Right kidney (tissue), 9 donors: ENCODE measurements at places on chromosomes 3 and 15.

- no peak for DNase-seq
Observed at GRCh38 chr15:73035221-73035620, 17.0 kb upstream of the NEO1 start.

DNA sequence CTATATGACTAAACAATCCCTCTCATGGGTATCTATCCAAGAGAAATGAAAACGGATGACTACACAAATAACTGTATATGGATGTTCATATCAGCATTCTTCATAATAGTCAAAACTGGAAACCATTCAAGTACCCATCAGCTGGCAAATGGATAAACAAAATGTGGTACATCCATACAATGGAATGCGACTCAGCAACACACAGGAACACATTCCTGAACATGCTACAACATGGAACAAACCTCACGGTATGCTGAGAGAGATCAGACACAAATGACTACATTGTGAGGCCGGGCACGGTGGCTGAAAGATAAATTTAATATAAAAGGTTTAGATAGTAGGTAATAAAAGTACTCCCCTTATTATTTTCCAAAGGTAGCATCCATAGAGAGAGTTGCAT is 42.6 kb downstream of the CCR4 start:
- no peak for DNase-seq

DNA sequence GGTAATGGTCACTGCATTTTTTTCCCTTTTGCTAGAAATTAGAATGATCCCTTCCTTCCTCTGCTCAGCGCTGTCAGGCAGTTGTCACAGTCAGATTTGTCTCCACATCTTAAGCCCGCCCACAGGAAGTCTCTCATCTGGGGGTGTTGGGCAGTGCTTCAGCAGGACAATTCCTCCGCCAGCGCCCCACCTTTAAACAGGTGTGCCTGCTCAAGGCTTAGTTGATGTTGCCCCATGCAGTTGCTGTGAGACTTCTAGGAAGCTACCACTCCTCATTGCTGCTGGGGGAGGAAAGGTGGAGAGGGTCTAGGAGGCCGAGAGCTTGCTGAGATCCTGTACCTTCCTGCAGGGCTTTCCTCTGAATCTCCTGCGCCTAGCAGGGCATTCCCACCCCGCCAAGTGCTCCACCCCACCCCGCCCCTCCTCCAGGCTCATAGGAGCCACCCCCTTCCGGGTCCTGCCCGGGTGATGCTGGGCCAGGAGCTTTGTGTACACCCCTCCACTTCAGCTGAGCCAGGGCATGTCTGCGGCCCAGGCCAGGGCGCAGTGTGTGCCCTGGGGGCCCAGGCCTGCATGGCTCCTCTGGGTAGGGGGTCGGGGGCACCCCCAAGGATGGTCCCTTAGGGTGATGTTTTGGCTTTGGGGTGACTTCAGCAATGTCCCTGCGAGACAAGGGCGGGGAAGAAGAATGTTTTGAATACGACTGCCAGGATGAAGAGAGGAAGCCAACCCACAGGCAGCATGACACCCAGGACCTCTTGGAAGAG is 68.7 kb downstream of the TRAK1 start:
- DNase-seq, result peak; percentile 59

- DNase-seq, result no peak
Observed at GRCh38 chr15:31214158-31214863, 112.3 kb upstream of the KLF13 start.

DNA sequence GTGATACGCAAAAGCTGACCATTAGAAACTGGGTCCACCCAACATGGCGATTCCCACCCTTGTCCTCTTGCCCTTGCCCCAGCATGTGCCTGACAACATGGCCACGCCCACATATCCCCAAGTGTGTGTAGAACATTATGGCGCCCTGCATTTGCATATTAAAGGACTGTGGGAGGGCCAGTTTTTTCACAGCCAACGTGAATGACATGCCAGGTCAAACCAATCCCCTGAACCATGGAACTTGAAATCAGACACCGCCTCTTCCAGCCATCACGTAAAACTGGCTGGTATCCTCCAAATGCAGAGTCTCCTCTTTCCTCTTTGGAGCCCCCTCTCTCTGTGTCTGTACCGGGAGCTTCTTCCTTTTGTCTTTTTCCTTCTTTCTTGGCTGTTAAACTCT is 156.7 kb upstream of the EPHA6 start:
- DNase-seq, result no peak
